ENCODE measurements at places on chromosomes 6 and 20.

DNA sequence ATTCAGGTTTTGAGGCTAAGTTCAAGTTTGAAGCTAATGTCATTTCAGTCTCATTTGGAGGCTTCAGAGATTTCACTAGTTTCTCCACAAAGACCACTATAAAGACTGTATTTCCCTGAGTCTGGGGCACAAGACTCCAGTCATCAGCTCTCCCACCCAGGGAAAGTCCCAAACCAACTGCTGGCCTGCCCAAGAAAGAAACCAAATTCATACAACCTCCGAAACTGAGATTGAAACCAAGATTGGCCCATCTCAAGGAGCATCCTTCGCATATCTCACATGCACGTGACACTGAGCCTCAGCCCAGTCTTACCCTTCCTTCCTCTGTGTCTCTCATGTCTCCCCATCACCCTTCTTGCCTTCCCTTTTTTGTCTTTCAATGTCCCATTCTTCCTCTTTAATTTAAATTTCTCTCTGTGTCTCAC is 3.5 kb upstream of the LTA start:
- DNase-seq = no peak

GRCh38 chr20:53631909-53632662 is 38.4 kb upstream of the ZNF217 start:
- DNase-seq = no peak

GRCh38 chr6:19713411-19713810 is 123.8 kb upstream of the ID4 start:
- DNase-seq = no peak

GRCh38 chr6:64415926-64416325 is 780.3 kb downstream of the PHF3 start:
- no peak for DNase-seq

GRCh38 chr20:39298571-39299506 is 336.7 kb downstream of the DHX35 start:
- DNase-seq = no peak

GRCh38 chr6:63882208-63882607 is 246.6 kb downstream of the PHF3 start:
- DNase-seq = no peak

DNA sequence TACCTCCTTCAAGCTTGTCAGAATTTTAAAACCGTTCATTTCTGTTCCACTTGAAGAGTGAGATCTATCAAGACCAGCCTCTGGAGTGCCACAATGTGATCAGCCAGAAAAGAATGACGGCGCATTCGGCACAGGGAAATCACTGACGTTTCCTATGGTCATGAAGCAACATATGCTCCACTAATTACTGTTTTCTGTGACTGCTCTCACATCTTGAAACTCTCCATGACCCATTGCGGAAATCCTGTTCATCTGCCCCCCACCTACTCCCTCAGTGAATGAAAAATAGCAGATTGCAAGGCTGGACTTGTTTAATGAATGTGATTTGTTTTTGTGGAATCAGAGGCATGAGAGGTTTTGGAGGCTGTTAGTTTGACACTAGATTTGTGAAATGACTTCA is 53.2 kb downstream of the SAMD5 start:
- no peak for DNase-seq

DNA sequence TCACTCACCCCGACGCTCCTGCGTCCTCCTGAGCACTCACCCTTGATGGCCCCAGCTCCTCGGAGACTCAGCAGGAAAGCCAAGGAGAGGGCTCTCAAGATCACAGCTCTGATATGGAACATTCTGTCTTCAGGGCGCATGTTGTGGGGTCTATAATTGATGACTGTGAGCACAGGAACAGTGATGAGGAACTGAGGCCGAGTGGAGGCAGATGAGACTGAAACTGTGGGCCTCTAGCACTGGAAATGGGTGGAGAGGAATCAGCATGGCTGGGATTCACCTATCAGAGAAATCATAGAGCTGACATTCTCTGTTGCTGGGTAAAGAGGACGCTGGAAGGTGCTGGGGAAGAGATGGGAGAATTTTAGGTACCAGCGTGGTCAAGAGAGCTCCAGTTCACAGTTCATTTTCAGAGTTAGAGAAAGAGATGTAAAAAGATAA is at the start of gene HLA-DPA1:
HLA-DPA1 (minus strand) TSS at position 219 of the 441 bp plus-strand sequence.
- DNase-seq = no peak

DNA sequence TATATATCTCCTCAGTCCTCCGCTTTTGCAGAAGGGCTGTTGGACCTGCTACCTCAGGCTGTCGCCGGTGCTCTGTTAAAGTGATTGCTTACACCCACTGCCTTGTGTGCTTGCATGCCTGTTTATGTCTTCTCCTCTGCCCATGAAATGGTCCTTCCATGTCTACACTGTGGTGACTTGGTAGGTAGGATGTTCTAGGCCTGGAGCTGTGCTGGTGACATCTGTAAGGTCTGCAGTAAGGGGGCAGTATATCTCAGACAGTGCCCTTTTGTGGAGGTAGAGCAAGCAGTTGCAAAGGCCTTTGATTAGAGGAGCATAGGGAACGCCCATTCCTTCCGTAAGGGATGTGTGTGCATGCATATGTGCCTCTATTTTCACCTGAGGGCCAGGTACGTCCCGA is 40.3 kb downstream of the VAPB start:
- DNase-seq = no peak

- DNase-seq = no peak
Measured at GRCh38 chr6:16840291-16840690, 79.0 kb upstream of the ATXN1 start.

DNA sequence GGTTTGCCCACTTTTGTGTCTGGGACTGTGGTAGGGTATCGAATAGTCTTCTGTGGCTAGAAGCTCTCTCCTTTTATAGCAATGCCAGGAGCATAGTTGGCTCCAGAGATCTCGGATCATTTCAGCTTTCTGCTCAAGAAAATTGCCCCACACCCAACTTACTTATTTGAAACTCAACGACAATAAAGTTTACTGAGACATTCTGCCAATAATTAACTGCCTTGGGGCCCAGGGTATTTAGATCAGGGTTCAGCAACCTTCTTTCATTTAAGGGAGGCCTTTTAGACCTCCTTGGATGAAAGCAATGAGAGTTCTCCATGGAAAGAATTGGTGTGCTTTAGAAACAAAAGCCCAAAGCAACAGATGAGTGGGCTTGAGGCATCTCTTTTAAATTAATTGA is 53.8 kb upstream of the GMPR start:
- no peak for DNase-seq

DNA sequence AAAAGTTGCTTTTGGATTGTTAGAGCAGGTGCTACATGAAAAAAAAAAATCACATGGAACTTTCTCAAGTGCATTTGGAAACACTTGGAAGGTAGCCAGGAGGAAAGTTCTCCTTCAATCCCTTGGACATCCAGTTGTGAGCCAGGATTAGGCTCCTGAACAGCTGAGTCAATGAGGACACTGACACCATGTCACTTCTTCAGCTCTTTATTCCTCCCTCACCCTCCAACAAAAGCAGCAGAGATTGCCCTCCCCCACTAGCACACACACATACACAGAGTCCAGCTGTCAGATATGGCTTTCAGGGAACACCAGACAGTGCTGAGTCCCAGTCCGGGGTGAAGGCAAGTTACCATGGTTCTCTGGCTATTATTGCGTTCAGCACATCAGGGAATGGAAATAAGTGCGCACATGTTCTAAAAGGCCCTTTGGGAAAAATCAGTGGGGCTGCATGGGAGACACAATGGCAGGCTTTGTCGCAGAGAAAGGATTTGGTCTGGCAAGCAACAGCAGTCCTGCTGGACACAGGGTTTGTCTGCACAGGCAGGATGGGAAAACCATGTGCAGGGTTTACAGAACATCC is 124.7 kb upstream of the MARCKS start:
- no peak for DNase-seq

GRCh38 chr20:469746-470490 is 7.6 kb upstream of the TBC1D20 start:
- DNase-seq = no peak

GRCh38 chr20:7841971-7842310 is 98.3 kb downstream of the HAO1 start:
- DNase-seq = no peak

- DNase-seq = no peak
Measured at GRCh38 chr6:169038691-169039090, 215.0 kb downstream of the THBS2 start.

GRCh38 chr6:4906293-4907276 is 97.3 kb downstream of the RPP40 start:
- DNase-seq = no peak

GRCh38 chr6:37134036-37134395 is 35.9 kb upstream of the PIM1 start:
- DNase-seq = no peak

DNA sequence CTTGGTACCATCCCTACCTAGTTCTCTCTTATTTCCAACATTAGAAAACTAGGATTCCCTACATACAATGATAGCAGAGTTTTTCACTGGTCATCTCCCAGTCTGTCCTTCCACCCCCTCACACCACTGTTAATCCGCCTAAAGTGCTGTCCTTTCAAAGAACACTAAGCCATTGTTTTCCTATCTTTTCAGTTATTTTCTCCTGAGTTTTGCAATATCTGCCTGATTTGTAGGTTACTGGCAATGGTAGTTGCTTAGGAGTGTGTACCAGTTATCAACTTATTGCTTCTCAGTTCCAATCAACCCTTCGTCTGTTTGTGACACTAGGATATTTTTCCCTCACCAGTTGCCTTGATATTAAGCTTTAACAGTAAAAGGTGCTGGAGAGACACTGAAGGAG is 135.0 kb downstream of the EPM2A start:
- DNase-seq = no peak

DNA sequence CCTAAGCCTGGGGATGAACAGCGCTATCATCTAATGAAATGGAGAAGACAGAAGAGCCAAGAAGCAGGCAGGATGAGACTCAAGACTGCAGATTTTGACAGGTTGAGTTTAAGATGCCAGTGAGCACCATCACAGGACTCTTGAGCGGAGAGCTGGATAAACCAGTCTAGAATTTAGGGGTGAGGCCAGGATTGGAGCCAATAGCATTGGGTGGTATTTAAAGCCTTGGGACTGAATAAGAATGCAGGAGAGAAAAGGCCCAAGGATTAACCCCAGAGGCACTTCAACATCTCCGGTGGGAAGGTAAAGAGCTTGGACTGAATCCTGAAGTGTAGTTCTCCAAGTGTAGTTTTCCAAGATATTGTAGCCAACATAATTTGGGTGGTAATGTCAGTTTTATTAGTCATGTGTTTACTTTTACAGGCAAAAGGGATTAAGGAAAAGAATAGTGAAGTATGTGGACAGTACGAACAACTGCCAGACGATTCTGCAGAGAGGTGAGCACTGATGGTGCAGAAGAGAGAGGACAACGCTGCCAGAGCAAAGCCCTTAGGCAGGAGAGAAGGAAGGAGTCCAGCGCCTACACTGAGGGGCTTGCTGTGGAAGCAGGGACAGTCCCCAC is 85.2 kb downstream of the DTNBP1 start:
- DNase-seq = no peak

- no peak for DNase-seq
Measured at GRCh38 chr6:92376691-92377090, 1042.7 kb downstream of the EPHA7 start.

DNA sequence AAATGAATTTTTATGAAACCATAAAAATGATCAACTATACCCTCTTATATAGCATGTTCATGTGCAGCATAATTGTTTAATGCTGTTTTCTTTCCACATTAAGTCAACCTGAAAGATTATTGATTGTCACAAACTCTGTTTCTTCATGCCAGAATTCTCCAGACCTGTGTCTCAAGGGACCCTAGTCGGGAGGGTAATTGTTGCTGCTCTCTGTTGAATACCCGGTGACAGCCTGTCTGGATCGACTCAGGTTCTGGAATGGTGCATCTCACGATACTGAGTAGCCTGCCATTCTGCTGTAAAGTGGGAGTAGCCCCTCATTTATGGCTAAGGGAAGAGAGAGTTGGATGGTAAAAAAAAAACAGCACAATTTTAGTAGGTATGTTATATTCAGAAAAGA is 449.9 kb upstream of the SOX4 start:
- DNase-seq = no peak

DNA sequence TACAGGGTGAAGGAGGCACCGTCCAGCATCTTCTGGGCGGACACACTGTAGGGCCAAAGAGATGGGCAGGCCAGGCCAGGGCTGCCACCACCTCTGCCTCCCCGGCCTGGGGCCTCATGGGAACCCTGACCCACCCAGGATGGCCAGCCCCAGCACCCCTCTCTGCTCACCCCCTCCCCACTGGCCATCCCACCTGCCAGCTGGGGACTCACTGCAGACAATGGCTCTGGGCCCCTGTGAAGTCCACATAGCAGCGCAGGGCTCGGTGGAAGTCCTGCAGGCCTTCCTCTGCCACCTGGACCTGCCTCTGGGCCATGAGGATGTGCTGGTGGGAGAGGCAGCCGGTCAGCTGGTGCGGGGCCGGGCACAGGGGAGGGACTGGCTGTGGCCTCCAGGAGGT is 3.6 kb upstream of the C20orf144 start:
- DNase-seq = no peak

DNA sequence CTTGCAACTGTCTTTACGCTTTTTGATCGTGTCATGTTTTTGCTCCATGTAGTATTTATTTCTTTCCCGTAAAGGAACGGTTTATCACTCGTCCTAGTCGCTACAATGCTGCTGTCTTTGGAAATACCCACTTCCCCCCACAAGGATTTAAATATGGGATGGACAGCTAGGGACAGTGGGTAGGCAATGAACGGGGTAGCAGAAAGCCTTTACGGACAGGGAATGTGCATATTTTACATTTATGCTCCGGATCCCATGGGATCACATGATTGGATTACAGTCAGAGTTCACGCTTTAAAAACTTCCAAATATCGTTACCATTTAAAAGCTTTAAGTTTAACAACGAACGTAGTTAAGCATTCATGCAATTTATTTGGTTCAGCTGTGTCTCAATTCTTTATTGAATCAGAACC is 1.2 kb downstream of the HIVEP1 start:
- DNase-seq = no peak

Data from activated CD4-positive, alpha-beta T cell treated with anti-CD3 and anti-CD28 coated beads for 24 hours (primary cell).